ENCODE measurements at places on chromosomes 4 and X. TPM values are rescaled to one million over a fixed set of nuclear protein-coding genes. Genes with fewer than 3 reads are reported as not detected.

PRRG1 gene
- total RNA-seq: 16.3 TPM

GRCh38 chrX:53280331-53281320 lies 758 bp downstream of the IQSEC2 start:
- DNase-seq: peak; percentile 92

GAGE12E gene
- total RNA-seq: not detected

DNA sequence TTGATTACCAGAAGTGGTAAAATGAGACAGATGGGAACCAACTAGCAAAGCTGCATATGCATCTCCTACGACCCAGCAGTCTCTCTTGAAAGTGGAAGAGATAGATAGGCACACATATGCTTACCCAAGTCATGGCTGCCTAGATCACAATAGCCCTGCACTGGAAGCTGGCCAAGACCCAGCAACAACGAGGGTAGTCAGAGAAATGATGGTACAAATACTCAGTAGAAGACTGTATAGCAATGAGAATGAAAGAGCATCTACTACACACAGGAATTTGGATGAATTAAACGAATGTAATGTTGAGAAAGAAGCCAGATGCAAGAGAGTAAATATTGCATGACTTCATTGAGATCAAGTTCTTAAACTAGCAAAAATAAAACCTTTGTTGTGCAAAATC lies 100.3 kb upstream of the FAT1 start:
- no peak for DNase-seq

GRCh38 chr4:21061902-21062301 lies 361.6 kb downstream of the PACRGL start:
- DNase-seq: no peak

GRCh38 chr4:92074839-92075238 lies 228.9 kb upstream of the GRID2 start:
- no peak for DNase-seq

TXK gene
- 0.72 TPM for total RNA-seq

DNA sequence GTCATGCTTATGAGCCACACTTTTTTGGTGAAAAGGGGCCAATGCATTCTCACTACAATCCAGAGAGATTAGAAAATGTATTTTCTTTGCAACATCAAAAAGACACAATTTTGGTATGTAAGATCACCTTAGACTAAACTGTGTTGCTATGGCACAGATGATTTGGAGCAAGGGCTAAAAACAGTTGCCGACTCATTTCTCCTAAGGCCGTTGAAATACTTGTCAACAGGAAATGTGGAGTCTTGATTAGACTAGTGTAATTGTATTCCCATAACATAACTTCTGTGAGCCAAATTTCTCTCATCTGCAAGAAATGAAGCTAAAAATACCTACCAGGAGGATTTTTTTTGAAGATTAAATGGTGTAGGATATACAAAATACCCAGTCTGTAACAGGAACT lies 2547.7 kb downstream of the ARAP2 start:
- DNase-seq: no peak

DNA sequence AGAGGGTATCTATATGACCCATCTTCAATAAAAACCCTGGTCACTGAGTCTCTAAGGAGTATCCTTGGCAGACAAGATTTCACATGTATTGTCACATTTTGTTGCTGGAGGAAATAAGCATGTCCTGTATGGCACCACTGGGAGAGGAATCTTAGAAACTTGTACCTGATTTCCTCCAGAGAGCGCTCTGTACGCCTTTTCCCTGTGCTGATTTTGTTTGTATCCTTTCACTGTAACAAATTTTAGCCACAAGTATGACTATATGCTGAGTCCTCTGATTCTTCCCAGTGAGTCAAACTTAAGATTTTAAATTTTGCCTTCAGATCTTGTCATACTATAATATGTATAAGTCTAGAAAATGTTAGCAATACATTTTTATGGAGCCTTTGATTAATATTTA lies 102.8 kb downstream of the ITIH6 start:
- no peak for DNase-seq

All from osteoblast (primary cell).